ENCODE measurements at places on chromosomes 6 and 20.

DNA sequence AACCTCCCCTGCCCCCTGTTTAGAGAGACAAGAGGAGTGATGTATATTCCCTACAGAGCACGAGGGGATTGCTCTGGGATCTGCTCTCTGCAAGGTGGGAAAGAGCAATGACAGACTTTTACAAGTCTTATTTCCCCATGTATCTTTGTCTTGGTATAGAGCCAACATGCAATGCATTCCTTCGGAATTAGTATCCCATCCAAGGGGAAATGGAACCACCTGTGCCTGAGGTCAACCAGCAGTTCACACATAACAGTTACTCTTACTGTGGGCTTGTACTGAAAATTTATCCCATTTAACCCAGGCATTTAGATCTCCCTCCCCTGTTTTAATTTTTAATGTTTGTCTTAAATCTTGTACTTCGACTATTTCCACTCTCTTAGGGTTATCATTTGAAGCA, 250.4 kb downstream of the C6orf118 start:
- no peaks in the 10 kb centered on the region for H3K36me3 ChIP-seq
- no peaks in the 10 kb centered on the region for H3K4me1 ChIP-seq
- H3K27me3 ChIP-seq, result no peaks in the 10 kb centered on the region
- no peak overlapping the region for H3K4me3 ChIP-seq

DNA sequence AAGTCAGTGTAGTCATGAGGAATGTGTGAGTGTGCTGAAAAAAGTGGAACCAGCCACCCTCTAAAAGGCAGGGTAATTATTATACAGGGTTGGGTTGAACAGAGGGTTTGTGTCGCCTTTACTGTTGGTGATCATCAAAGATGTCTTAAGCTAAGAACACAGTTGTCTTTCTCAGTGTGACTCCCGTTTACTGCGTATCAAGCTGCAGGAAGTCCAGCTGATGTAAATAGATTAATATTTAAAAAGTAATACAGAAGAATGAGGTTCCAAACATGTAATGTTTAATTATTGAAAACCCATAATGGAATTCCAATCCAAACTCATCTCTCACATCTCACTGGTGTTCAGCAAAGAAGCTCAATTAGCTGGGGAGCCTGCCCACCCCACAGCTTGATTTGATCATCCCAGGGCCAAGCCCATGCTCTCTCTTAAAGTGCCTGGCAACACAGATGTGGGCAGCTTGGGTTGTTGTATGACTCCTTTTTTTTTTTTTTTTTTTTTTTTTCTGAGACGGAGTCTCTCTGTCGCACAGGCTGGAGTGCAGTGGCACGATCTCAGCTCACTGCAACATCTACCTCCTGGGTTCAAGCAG, 127.5 kb downstream of the SOBP start:
- no peaks in the 10 kb centered on the region for H3K27me3 ChIP-seq
- H3K4me3 ChIP-seq, result no peak overlapping the region
- DNase-seq, result no peak
- no peaks in the 10 kb centered on the region for H3K36me3 ChIP-seq
- no peaks in the 10 kb centered on the region for H3K4me1 ChIP-seq

DNA sequence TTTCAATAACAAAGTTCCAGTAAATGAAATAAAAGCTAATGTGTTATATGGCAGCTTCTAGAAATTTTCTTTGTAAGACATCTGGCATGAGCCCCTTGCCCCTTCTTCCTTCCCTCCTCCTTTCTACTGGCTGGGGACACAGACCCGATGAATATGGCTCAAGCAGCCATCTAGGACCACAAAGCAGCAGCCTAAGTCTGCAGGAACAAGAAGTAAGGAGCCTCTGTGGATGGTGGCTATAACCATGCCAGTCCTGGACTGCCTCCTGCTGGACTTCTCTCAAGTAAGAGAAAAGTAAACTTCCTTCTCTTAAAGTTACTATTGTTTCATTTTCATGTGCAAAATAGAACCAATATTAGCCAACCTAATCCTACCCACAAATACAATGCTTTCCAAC, 114.9 kb upstream of the DST start:
- H3K27ac ChIP-seq, result no peak overlapping the region
- DNase-seq, result no peak
- no peaks in the 10 kb centered on the region for H3K36me3 ChIP-seq
- no peaks in the 10 kb centered on the region for H3K4me1 ChIP-seq

GRCh38 chr6:134599079-134599478, 281.2 kb upstream of the SGK1 start:
- no peaks in the 10 kb centered on the region for H3K27me3 ChIP-seq
- no peak for DNase-seq
- no peaks in the 10 kb centered on the region for H3K36me3 ChIP-seq
- no peak overlapping the region for H3K4me3 ChIP-seq
- H3K27ac ChIP-seq, result no peak overlapping the region

GRCh38 chr6:156940221-156940620, 163.0 kb downstream of the ARID1B start:
- H3K27me3 ChIP-seq, result no peaks in the 10 kb centered on the region
- peaks cover 11% of the 10 kb centered on the region for H3K4me1 ChIP-seq
- H3K36me3 ChIP-seq, result no peaks in the 10 kb centered on the region
- DNase-seq, result no peak
- no peak overlapping the region for H3K4me3 ChIP-seq
- H3K27ac ChIP-seq, result no peak overlapping the region

DNA sequence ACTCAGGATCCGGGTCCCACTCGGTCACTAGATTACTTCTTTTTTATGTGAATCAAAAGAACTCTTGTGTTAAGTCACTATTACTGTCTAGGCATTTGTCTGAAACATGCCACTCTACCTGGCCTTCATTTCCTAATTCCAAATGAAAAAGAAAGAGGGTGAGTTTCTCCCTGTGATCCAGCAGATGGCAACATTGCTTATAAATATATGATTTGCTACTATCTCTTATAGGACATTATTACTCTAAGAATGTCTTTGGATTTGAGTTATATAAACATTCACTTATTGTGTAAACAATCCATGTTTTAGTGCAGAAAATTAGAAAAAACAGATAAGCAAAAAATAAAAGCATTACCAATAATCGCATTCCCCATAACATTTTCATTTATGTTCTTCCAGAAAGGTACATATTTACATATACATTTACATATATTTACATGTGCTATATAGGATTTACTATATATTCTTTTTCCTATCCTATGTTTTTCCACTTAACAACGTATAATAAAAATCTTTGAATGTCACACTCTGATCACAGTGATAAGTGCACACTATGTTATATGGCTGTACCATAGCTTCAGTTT, 66.9 kb downstream of the FAXC start:
- no peak overlapping the region for H3K4me3 ChIP-seq
- H3K4me1 ChIP-seq, result no peaks in the 10 kb centered on the region
- H3K27me3 ChIP-seq, result no peaks in the 10 kb centered on the region
- DNase-seq, result no peak
- H3K27ac ChIP-seq, result no peak overlapping the region

DNA sequence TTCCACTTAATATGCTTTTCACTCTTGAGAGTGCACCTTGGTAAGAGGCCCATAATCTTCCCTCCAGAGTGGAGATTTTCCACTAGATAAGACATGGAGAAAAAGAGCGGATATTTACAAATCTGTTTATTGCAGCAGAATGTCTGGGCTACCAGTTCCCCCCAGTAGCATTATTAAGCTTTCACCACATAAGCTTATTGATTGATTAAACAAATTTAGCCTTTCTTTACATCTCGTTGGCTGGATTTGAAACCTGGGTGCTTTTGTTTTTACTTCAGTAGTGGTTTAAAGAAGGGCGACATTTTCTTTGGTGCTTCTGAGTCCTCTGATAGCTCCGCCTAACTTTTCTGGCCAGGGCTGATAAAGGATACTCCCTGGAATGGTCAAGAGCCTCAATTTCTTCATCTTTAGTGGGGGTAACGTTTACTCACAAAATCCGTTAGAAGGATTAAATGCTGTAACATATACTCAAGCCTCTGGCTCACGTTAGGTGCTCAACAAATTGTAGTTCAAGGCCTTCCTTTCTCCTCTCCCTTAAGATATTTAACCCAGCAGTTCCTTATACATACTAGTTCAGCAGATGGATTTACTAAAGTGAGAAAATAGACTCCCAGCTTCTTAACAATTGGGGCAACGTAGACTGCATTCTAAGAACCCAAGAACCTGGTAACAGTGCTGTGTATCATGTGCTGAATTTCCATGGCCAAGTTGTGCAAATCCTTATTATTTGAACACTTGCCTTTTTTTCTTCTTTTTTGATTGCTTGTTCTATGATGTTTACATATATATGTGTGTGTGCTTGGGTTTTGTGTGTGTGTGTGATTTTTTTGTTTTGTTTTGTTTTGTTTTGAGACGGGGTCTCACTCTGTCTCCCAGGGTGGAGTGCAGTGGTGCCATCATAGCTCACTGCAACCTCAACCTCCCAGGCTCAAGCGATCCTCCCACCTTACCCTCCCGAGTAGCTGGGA, 91.4 kb downstream of the RREB1 start:
- no peaks in the 10 kb centered on the region for H3K27me3 ChIP-seq
- no peaks in the 10 kb centered on the region for H3K36me3 ChIP-seq
- no peak for DNase-seq
- no peak overlapping the region for H3K27ac ChIP-seq
- no peak overlapping the region for H3K4me3 ChIP-seq

GRCh38 chr20:13229538-13229937, 8.5 kb downstream of the ISM1 start:
- no peaks in the 10 kb centered on the region for H3K4me1 ChIP-seq
- no peaks in the 10 kb centered on the region for H3K36me3 ChIP-seq
- no peak for DNase-seq
- no peak overlapping the region for H3K27ac ChIP-seq

DNA sequence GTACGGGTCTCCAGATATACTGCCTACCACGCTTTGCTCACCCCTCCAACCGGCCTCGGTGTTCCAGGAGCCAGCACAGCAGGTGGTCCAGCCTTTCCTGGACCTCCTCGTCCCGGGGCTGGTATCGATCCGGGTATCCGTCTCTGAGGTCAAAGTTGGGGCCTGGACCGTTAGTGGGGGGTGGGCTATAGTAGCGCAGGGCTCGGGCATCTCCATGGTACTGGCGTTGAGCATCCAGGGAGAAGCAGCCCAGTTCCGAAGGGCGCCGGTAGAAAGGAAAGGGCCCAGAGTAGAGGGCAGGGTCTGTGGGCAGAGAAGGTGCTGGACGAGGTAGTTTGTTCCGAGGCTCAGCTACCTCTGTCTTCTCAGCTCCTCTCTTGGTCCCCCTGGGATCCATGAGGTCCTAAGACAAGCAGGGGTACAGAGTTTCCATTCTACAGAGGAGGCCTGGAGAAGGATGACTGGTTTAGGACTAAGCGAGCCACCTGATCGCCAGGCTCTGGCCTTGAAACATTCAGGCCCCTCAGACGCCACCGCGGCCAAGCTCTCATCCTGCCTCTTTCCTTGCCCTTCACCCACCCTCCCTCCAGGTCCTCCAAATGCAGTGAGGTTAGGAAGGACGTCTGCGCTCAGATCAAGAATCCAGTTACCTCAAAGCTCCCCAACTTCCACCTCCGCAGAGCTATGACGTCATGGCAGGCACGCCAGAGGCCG, 502 bp downstream of the DXO start:
- H3K27ac ChIP-seq, result peak overlapping the region; percentile 93
- H3K4me3 ChIP-seq, result peak overlapping the region; percentile 49
- peaks cover 5% of the 10 kb centered on the region for H3K4me1 ChIP-seq
- no peaks in the 10 kb centered on the region for H3K36me3 ChIP-seq

DNA sequence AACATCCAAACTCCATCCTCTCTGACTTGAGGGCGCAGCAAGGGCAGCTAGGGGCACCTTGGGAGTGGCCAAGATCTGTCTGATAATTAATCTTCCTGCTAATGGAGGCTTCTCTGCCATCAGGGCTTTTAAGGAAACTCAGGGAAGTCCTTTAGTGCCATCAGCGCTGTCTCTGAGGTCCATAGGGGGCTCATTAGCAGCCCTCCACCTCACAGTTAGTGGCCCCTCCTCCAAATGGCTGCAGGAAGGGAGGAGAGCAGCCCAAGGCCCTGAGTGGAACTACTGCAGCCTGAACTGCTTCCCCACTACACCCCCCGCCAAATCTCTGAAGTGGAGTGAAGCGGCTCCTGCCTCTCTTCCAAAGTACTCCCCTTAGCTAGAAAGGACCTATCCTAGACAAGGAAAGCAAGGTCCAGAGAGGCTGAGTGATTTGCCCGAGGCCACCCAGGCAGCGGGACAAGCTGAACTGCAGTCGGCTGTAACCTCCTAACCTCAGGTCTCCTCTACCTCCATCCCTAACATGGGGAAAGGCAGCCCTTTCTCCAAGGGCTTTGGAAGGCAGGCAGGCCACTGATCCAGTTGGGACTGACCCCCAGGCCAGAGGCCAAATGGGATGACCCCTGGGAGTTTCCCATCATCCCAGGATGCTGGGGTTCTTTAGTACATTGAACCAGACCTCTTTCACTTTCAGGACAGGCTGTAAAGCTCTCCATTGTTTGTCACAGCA, 39.5 kb upstream of the ZFAND3 start:
- H3K36me3 ChIP-seq, result no peaks in the 10 kb centered on the region
- no peak overlapping the region for H3K4me3 ChIP-seq
- DNase-seq, result no peak
- no peak overlapping the region for H3K27ac ChIP-seq
- H3K27me3 ChIP-seq, result no peaks in the 10 kb centered on the region

GRCh38 chr6:127176146-127176545, 57.7 kb downstream of the RSPO3 start:
- H3K27me3 ChIP-seq, result no peaks in the 10 kb centered on the region
- peak overlapping the region; percentile 37 for H3K27ac ChIP-seq
- H3K4me1 ChIP-seq, result peaks cover 10% of the 10 kb centered on the region
- no peaks in the 10 kb centered on the region for H3K36me3 ChIP-seq
- H3K4me3 ChIP-seq, result no peak overlapping the region
- no peak for DNase-seq

DNA sequence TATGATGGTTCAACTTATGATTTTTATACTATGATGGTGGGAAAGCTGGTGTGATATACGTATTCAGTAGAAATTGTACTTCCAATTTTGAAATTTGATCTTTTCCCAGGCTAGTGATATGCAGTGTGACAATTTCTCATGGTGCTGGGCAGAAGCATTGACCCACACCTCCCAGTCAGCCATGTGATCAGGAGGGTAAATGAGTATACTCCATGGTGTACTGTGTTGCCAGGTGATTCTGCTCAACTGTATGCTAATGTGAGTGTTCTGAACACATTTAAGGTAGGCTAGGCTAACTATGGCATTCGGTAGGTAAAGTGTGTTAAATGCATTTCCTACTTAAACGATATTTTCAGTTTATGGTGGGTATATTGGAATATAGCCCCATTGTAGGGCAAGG, 19.1 kb downstream of the PTPRA start:
- H3K27me3 ChIP-seq, result no peaks in the 10 kb centered on the region
- no peak overlapping the region for H3K27ac ChIP-seq
- no peak overlapping the region for H3K4me3 ChIP-seq
- no peaks in the 10 kb centered on the region for H3K36me3 ChIP-seq
